ENCODE measurements at places on chromosomes 3 and 15. TPM values are rescaled to one million over a fixed set of nuclear protein-coding genes. Genes with fewer than 3 reads are reported as not detected.

GRCh38 chr15:91255670-91256192, 155.7 kb downstream of the SV2B start:
- no peak for DNase-seq

DNA sequence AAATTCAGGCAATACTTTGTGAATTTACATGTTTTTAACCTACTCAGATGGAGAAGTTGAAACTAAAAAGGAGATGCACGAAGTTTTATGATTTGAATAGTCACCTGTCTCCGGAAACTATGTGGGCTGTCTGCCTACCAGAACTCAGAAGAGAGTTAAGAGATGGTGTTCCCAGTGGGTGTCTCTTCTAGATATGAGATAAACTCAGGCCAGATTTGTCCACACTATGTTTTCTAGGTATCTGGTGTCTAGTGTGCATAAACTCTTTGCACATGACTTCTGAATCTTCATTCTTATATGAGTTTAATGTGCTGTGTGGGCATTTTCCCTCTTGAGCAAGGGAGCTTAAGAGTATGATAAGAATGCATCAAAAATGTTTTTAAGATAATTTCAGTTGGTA, 222.8 kb downstream of the FOXP1 start:
- DNase-seq: no peak

DNA sequence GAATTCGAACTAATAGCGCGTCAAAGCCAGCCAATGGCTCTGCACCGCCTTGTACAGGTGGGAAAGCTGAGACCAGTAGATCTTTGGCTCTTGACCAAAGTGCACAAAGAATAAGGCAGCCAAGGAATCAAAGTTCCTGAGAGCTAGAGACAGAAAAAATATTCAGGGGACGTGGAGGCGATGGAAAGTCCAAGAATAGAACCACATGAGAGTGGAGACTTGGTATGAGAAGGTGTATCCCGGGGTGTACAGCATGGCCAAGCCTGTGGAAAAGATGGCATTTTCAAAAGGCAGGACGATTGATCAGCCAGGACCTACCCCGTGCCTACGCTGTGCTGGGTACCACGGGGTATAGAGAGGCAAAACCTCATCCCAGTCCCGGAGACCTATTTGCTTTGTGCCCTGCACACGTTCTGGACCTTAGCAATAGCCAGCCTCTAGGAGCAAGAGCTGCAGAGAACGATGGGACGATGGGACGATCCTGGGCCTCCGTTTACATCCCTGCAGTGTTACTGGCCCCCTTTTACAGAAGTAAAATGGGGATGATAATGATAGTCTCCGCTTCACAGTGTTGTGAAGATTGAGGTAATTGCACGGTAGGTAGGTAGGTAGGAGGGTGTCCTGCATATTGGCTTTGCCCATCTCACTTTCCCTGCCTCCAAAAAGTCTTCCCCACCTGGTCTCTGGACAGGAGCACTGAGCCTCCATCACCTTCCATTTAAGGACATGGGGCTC, 583 bp upstream of the RBSN start:
- no peak for DNase-seq

The FANCI gene
- total RNA-seq: 19.8 TPM

DNA sequence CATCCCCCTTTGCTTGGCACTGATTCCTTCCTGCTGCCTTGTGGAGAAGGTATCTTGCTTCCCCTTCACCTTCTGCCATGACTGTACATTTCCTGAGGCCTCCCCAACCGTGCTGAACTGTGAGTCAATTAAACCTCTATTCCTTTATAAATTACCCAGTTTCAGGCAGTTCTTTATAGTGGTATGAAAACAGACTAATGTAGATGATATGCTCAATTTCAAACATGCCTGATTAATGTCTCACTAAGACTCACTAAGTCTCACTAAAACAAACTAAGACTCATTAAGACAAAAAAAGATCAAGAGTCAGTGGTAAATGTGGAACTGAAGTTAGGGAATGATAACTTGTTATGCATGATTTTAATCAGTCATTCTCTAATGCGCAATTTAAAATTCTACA, 606.6 kb downstream of the RBMS3 start:
- no peak for DNase-seq

DNA sequence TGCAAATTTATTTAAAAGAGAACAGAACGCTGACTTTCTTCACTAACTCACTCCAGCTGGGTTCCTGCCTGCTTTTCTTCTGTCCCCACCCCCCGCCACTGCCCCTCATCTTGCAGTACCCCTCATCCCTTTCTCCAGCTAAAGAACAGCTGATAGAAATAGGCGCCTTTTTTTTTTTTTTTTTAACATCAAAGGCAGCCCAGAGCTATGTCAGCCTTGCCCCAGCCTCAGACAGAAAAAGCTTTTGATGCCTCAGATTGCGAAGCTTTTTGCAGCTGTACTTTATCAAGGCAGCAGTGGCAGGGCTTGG, 1.8 kb downstream of the CADPS start:
- DNase-seq: no peak

- no peak for DNase-seq
Observed at GRCh38 chr15:95857124-95857757, 473.3 kb upstream of the NR2F2 start.

Measured in left lung (tissue), 14 donors.